Stimulated activated CD8-positive, alpha-beta memory T cell treated with anti-CD3 and anti-CD28 coated beads, Interleukin-2, amount 100 ng/mL, for 1 hour (primary cell): ENCODE measurements at places on chromosomes 2 and 18.

DNA sequence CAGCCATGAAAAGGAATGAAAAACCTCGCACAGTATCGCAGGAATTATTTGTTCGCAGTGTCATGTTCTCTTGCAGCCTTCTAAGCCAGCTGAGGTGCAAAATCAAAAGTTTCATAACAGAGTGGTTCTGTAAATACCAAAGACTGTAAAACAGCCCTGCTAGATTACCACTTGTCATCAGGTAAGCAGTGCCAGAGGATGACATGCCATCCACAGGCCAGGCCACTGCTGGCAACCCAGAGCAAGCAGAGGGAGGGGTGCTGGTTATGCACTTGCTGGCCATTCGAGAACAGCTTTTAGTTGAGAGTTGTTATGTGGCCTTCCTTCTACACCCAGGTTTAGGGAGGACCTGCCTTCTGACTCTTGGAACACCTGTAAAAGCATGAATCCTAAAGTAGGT, 114.3 kb upstream of the MGAT5 start:
- no peak for DNase-seq

GRCh38 chr2:165970663-165971062, 17.1 kb upstream of the TTC21B start:
- no peak for DNase-seq

DNA sequence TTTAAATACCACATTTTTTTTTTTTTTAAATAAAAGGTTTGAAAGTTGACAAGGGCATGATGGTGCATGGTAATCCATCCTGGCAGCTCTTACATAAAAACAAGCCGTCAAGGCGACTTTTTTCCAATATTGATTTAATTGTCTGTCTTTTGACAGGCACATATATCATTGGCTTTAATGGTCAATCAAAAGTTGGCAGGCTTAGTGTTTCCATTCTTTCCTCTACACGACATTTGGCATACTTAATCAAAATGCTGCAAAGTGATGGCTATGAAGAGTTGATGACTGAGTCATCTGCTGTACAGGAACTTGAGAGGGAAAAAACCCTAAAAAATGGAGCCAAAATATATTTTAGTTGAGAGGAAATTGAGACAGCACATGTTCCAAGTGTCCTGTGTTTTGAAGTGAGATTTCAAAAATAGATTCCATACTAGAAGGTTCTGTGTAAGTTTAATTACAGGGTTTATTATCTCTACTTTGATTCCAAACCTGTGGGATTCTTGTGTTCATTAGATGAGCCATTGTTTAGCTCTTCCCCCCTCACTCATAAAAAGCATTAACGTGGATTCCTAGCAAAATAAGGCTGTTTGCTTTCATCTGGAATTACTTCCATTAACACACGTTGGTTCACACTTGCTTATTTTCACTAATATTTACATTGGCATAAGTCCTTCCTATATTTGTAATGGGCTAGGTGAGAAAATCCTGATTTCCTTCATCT, 3.2 kb downstream of the TSHZ1 start:
- no peak for DNase-seq

DNA sequence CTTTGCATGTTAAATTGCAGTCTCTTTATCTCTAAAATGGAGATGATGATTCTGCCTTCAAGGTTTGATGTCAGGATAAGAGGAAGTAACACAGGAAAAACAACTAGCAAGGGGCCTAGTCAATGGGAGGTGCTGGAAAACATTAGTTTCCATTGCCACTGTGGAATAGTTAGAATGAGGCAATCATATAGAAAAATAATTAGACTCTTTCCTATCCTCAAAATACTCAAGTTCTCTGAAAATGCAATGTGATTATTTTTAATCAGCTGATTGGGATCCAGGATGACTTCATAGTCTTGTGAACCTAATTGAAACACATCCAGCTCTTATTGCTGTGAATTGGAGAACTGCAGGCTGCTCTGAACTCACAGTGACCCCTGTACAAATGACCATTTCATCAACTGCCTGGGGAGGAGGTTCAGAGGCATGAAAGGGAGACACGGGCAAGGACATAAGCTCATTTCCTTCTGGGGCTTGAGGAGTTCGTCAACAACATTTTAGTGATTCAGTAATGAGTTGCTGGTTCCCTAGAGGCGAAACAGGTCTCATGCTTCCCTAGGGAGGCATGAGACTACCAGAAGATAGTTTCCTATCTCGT, 422.5 kb downstream of the LPIN1 start:
- DNase-seq: no peak

DNA sequence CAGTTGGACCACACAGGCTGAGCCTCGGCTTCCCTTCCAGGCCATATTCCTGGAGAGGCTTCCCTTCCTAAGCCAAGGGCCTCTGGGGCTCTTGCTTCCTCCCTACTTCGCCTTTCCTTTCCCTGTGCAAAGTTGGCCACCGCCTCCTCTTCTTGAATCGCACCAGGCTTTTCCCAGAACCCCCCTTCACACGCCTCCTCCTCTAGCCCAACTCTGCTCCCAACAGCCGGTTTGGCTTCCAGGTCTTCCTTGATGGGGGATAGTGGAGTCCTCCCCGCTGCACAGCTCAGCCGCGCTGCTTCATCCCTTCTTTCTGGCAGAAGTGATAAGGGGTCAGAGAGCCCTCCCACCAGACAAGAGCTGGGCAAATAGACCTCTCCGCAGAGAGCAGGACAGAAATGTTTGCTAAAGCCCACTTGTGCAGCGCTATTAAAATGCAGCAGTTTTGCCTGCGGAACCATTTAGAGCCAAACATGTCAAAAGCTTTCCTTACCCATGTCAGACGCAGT, 56.4 kb downstream of the SNORC start:
- no peak for DNase-seq

- no peak for DNase-seq
Observed at GRCh38 chr18:57959278-57959677, 84.7 kb upstream of the NEDD4L start.

GRCh38 chr2:179348906-179349305, 84.3 kb upstream of the SESTD1 start:
- no peak for DNase-seq

GRCh38 chr2:10331027-10331701, 28.5 kb downstream of the HPCAL1 start:
- peak; percentile 31 for DNase-seq

GRCh38 chr2:179354296-179354695, 89.7 kb upstream of the SESTD1 start:
- DNase-seq: no peak

DNA sequence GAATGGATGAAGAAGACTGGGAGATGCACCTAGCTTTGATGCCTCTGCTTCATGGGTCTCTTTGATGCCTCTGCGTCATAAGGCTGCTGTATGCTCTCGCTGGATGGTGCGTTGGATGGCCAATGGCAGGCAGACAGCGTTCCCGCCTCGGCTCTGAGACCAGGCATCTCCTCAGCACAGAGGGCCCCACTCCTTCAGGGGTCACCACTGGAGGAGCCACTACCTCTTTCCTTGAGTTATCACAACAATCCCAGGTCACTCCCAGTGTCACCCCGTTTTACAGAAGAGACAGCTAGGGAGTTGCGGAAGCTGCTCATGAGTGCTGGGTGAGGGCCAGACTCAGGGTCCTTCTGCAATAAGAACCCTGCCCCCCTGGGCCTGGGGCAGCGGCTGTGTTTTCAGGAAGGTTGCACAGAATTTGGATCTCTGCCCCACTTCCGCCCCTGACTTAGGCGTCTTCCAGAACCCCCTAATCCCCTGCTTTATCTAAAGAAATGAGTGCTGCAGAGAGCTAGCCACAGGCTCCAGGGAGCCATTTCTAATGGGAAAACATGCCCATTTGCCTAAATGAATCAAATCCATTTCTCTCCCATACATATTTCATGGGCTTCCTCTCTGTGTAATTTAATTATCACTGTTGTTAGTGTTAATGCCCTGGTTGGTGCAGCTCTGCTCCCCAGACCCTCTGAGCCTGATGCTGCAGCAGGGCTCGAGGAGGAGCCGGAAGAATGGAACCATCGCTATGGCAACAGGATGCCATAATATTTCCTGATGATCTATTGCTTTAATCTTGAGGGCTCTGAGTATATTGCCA, 131.8 kb upstream of the HS6ST1 start:
- no peak for DNase-seq

DNA sequence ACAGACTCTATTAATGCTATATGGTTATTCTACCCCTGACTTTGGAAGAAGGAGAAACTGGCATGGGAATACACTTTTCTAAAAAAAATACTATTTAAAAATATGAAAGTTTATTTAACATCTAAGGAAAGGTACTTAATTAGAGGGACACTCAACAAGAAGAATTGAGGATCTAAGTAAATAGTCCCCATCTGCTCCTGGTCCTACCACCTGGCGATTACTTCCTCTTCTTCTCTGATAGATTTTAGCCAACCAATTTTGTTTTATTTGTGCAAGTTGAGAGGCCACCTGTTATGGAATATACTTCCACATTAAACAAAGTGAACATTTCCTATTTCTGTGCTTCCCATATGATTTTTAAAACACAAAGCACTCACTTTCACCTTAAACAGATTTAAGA, 111.7 kb downstream of the BCL2 start:
- DNase-seq: no peak

DNA sequence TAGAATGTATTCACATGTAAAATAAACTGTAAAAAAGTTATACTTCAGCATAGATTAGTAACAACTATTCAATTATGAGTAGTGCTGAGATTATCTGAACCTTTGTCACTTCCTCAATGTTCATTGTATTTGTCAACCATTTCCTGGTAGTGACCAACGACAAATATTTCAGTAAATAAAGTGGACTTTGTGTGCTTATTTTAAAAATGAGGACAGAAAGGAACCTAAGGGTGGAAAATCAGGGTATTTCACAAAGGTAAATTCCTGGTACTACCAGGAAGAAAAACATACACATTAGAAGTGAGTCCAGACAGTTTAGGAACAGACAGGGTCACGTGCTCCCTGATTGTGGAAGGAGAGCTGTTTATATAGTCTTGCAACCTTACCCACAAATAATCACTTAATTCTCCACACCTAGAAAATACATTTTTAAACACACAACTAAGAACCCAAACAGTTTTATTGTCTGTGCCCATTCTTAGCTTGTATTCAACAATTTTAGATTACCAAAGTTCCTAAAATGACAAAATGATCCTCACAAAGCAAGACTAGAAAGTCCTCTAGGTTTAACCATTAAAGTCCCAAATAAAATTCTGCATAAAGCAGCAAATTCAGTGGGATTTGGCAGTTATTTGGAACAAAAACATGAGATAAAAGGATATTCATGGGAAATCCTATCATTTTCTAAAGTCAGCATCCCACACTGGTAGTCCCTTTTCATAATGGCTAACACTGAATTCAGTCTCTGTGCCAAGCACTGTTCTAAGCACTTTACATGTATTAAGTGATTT, 28.2 kb downstream of the PELI1 start:
- no peak for DNase-seq

GRCh38 chr2:153519257-153519875, 40.8 kb upstream of the RPRM start:
- DNase-seq: peak; percentile 24

GRCh38 chr2:8365331-8365910, 316.4 kb upstream of the ID2 start:
- no peak for DNase-seq

GRCh38 chr2:55916473-55917049, 7.0 kb downstream of the EFEMP1 start:
- DNase-seq: no peak

- no peak for DNase-seq
Observed at GRCh38 chr2:20539133-20539719, 92.4 kb downstream of the RHOB start.

- no peak for DNase-seq
Observed at GRCh38 chr2:71101656-71102055, 28.4 kb downstream of the MCEE start.
